ENCODE measurements at places on chromosomes 3 and 15.
A peak's percentile ranks its signal among the peaks of the same experiment; 100 is the strongest.

- DNase-seq, result no peak
These were observed 129.5 kb downstream of the TFDP2 start for GRCh38 chr3:142019794-142020320.

DNA sequence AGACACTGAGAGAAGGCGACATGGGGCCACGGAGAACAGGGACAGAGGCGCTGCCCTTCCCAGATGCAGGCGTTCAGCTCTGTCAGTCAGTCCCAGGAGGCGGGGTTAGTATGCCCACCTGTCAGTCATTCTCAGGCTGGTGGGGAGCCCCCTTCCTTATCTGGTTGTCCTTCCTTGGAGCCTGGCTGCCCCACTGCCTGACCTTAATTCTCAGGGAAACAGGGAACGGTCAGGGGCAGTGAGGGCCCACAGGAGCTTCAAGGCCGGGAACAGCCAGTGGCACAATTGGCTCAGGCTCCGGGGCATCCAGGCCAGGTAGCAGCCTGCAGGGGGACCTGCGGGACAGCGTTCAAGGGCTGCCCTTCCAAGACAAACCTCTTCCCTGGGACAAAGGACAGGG, 133.2 kb downstream of the CHSY1 start:
- DNase-seq, result no peak

- DNase-seq, result no peak
These were observed 345.9 kb downstream of the FOXP1 start for GRCh38 chr3:71237672-71238071.

DNA sequence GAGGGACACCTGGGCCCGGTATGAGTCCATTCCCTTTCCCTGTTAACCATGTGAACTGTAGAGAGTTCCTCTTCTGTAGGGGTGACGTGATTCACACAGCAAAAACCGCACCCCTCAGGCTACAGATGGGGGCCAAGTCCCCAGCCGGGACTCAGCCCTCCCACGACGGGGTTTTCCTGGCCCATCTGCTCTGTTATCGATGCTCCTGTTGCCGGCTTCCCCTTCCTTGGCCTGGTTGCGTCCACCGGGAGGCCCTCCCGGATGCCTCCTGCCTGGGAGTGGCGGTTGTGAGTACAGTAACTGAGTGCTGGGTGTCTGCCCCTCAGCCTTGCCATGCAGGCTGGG, 817 bp upstream of the PLXNA1 start:
- DNase-seq, result no peak

GRCh38 chr3:84125760-84126159, 833.0 kb upstream of the CADM2 start:
- DNase-seq, result no peak

DNA sequence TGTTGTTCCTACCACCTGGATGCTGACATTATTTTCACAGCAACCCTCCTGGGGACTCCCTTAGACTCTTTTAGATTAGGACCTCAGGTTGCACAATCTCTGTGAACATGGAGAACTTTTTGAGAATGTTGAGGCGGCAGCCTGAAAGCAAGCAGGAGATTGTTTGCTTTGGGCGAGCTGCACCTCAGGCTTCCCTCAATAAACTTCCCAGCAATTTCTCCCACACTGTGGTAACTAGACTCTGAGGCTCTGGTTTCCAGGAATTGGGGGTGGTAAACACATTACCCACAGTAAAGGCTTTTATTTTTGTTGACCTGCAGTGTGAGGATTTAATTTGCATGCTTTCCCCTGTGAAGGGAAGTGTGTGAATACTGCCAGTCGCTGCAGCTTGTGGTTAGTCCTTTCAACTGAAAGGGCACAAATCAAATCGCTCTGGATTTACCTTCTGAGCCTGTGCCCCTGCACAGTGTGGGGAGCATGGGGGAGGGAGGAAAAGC, 35.2 kb upstream of the SIAH2 start:
- DNase-seq, result no peak

DNA sequence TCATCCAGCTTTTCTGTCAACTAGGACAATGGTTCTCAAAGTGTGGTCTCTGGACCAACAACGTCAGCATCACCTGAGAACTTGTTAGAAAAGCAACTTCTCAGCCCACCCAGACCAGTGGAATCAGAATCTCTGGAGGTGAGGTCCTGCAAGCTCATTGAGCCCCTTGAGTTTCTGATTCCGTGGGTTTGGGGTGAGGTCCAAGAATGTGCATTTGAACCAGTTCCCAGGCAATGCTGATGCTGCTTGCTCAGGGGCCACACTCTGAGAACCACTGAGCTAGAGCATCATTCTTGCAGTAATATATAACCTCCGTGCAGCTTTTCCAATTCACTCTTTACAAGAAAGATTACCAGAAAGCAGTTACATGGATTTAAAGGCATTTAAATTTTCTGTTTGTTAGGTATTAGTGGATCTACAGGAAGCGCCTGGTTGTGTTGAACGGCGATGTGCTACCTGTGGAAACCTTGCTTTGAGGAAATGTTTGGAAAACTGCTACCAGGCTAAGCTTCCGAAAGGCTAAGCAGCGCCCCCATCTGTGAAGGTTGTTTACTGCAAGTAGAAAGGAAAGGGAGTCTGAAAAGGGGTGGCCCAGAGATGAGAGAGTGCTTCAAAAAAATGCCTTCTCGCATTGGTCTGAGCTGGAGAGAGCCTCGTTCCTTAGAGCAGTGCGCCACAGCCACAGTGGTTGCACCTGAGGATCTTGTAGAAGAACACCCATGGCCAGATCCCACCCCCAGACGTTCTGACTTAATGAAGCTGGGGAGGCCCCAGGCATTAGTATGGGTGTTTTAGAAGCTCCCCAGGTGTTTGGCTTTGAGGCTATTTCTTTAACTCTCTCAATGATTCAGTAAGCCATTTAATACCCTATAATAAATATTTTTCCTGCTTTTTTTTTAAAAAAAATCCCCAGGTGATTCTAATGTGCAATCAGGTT, 50.0 kb downstream of the RLBP1 start:
- DNase-seq, result no peak

- no peak for DNase-seq
These were observed 135.0 kb downstream of the TCF12 start for GRCh38 chr15:57053470-57053869.

GRCh38 chr15:66474135-66474534, 23.4 kb downstream of the SNAPC5 start:
- DNase-seq, result no peak

DNA sequence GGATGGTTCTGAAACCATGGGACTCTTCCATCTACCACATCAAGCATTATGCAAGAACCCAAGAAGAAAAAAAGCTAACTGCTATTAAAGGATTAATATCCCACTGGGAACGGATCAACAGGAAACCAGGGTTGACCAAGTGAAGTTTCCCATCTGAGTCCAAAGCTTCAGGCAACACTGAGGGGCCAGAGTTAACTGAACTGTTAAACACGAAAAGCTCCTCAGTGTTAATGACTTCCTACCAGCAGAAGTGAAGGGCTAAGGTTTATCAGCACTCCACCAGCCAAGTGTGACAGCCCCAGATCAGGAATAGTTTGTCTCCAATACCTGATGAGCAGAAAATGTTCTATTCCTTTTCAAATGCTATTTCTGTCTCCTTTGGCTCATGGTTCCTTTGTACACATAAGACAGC, 36.7 kb downstream of the PTPN9 start:
- no peak for DNase-seq

DNA sequence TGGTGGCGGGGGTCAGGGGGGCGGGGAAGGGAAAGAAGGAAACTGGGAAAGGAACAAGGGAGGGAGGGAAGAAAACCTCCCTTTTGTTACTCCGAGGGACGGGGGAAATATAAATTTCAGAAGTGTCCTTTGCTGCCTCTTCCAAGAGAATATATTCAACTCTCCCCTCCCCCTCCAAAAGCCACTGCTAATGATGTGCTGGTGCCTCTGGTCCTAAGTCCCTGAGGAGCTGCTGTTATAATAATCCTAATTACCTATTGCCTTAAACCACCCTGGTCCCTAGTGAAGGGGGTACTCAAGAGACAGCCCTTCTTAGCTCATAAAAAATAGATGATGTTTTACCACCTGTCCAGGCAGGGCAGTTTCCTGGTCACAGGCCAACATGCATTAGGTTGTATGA, 118.3 kb upstream of the TRIM42 start:
- DNase-seq, result no peak

DNA sequence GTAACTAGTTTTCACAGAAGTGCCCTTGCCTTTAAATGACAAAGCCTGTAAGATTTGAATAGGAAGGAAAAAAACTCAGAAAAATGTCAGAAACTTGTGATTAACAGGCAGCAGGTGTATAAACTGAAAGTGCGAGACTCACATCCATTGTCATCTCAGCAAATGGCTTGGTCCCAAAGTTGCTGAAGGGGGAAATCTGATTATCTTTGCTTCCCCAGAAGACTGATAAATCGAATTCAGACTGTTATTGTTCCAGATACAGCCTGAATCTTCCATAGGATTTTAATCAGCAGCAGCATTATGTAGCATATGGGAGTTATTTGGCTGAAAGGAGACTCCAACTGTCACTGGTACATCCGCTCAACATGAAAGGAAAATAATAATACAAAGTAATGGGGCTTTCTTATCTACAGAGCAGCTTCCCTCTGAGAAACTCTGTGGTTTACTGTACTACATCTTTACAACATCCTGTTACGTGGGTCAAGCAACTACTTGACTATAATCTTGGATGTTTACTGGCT, 550.4 kb upstream of the CCDC54 start:
- peak; percentile 42 for DNase-seq

DNA sequence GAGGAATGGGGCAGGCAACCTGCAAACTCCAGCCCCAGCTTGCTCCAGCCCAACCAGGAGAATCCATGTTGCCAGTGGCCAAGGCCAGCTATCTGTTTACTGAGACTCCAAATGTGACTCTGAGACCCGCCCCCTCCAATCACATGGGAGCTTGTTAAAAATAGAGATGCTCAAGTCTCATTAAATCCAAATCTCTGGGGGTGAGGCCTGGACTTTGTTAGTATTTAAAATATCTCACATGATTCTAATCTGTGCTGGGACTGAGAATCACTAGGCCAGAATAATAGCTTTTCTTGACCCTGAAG, 224.2 kb upstream of the TBL1XR1 start:
- no peak for DNase-seq

GRCh38 chr3:132448216-132448961, 31.1 kb downstream of the DNAJC13 start:
- DNase-seq, result no peak

DNA sequence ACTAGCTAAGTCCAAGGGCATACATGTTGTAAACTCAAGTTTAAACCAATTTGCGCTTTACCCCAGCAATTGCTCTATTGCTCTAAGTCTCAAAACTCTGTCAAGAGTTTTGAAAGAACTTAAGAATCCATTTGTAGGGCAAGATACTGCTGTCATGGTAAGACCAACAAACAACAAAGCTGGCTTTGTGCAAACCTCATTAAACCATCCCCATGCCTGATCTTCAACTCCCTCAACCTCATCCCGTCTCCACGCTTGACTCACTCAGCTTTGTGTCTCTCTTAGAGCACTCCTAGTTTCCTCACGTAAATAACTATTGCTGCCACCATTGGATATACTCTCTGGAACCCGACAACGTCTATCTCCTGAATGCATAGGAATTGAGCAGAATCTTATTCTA, 20.6 kb upstream of the ARHGEF26 start:
- DNase-seq, result no peak

DNA sequence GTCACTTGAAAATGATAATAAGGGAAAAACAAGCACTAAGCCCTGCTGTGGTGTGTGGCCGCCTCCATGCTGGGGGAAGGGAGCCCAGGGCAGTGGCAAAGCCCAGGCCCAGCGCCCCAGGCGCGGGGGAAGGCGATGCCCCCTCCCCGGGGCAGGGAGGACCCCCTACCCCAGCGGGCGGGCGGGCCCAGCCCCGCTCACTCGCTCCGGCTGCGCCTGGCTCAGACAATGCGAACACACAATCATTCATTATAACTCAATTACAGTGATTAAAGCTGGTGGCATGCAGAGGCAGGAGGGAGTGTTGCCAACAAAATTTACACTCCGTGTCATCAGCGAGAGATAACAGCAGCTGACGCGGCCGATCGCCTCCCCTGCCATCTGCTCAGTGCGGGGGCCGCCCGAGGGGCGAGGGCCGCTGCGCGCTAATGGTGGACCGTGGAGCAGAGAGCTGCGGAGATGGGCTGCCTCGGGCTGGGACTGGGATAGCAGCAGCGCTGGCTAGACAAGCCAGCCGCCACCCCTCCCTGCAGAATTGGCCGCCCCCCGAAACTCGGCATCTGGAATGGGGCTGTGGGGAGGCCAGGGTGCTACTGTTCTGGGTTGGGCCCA, 64.1 kb downstream of the TLE3 start:
- DNase-seq, result peak; percentile 5

DNA sequence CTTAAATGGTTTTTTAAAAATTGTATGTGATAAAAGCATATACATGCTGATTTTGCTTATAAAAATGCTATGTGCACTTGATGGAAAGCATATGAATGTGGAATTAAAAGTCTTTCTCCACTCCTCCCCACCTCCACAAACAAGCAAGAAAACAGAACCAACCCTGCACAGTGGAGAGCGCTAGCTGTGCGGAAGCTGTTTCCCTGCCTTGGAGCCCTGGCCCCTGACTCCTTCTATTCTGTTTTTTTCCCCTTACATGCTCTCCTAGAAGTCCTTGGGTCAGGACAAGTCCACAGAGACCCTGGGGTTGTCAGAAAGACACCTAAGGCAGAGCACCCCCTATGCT, 64.2 kb downstream of the BOC start:
- DNase-seq, result no peak

DNA sequence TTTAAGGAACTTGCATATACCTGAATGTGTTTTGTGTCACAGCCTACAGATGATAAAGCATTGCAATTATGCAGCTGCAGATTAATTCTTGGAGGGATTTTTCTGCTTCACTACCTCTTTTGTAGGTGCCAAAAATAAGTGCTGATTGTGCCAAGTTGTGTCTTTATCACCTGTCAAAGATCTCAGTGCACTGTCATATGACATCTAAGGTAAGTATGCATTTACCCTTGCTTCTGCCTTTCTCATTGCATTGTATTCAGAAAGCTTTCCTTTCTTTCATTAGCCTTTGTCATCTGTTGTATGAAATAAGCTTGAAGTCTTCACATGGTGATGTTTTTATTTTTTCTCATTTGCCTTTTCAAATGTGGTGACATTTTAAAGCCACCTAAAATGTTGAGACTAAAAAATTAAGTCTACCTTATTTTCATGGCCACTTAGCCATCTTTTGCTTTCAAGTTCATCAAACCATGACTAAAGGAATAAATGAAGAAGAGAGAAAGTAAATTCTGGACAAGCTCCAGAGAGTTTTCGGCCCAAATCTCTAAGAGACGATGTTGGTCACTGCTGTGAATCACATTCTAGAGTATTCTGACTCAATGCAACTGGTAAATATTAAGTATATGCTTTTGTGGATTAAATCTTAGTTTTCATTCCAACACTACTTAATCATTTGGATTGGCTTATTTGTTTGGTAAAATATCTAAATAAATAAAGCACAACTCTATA, 381.8 kb upstream of the EPHA3 start:
- no peak for DNase-seq

DNA sequence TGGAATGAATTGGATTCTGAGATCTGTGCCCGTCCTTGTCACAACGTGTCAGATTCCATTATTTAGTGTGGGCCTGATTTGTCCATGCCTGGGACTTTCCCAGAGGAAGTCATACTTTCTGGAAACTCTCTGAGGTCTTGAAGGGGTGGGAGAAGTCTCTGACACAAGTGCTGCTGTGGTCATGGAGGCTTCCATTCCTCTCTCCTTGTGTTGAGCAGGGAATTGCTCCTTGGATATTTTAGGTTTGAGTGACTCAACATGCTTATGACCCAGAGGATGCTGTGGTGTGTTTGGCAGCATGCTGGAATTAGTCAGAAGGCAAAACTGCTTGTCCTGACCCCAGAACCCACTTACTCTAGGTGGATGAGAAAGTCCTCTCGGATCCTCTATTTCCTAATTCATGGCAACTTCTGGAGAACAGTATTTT, 132.1 kb downstream of the LPP start:
- DNase-seq, result no peak

GRCh38 chr15:48396020-48396419, 64.8 kb downstream of the DUT start:
- no peak for DNase-seq
